ENCODE measurements at places on chromosomes 5 and 9. TPM values are rescaled to one million over a fixed set of nuclear protein-coding genes. Genes with fewer than 3 reads are reported as not detected.

The SPINK4 gene
- 0.91 TPM for total RNA-seq

The SAXO1 gene
- under 0.01 TPM for total RNA-seq

The JAKMIP2 gene
- total RNA-seq, result 0.13 TPM

The CCNI2 gene
- total RNA-seq, result not detected

The ARL14EPL gene
- not detected for total RNA-seq

The MYMK gene
- not detected for total RNA-seq

The IL9 gene
- total RNA-seq, result not detected

The IFNB1 gene
- total RNA-seq, result not detected
